ENCODE measurements at places on chromosomes 11 and 22. TPM values are rescaled to one million over a fixed set of nuclear protein-coding genes. Genes with fewer than 3 reads are reported as not detected.

- H3K36me3 ChIP-seq: no peaks in the 10 kb centered on the region
- H3K27ac ChIP-seq: no peak overlapping the region
- no peak overlapping the region for H3K4me3 ChIP-seq
- no peaks in the 10 kb centered on the region for H3K4me1 ChIP-seq
- DNase-seq: no peak
Measured at GRCh38 chr11:28529540-28530410, 421.6 kb downstream of the METTL15 start.

DNA sequence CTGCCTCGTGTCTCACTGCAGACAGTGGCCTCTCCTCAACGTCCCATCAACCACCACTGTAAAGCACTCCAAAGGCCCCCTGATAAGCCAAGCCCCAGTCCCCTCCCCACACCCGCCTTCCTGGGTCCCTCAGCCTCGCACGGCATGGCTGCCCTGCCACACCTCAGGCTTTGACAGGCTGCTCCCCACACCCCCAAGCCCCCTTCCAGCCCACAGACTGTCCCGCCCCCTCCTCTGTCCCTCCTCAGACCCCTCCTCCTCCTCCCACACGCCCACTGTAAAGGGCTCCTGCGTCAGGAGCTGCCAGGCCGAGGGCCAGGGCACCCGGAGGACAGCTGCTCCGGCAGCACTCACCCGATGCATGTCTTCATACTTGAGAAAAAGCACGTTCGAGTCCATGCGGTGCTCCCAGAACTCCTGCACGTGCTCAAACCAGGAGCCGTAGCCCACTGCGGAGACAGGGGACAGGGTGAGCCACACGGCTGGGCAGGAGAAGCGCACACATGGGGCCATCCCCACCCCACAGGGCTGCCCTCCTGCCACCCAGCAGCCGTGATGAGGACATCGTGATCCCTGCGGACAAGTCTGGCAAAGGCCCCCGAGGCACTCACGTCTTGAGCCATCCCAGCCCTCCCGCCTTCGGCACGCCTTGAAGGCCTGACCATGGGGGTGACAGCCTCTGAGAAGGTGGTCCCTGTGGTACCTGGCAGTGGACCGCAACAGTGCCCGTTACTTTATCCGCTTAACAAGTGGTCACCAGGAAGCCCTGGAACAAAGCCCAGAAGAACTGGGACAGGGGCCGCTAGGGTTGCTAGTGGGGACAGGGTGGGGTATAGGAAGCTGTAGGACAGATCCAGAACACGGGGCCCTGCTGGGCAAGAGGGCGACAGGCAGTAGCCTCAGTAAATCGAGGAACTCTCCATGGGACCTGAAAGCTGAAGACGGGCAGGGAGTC is 21.5 kb upstream of the EFCAB6 start:
- H3K4me1 ChIP-seq: no peaks in the 10 kb centered on the region

- H3K27ac ChIP-seq: peak overlapping the region; percentile 88
- no peaks in the 10 kb centered on the region for H3K36me3 ChIP-seq
- no peak overlapping the region for H3K4me3 ChIP-seq
- peaks cover 35% of the 10 kb centered on the region for H3K4me1 ChIP-seq
- no peak for DNase-seq
Measured at GRCh38 chr22:42938976-42939375, 76.0 kb downstream of the PACSIN2 start.

- H3K4me3 ChIP-seq: no peak overlapping the region
- H3K27me3 ChIP-seq: no peaks in the 10 kb centered on the region
- DNase-seq: no peak
- no peaks in the 10 kb centered on the region for H3K4me1 ChIP-seq
- H3K27ac ChIP-seq: no peak overlapping the region
Measured at GRCh38 chr22:31139066-31139465, 1.2 kb downstream of the PLA2G3 start.

DNA sequence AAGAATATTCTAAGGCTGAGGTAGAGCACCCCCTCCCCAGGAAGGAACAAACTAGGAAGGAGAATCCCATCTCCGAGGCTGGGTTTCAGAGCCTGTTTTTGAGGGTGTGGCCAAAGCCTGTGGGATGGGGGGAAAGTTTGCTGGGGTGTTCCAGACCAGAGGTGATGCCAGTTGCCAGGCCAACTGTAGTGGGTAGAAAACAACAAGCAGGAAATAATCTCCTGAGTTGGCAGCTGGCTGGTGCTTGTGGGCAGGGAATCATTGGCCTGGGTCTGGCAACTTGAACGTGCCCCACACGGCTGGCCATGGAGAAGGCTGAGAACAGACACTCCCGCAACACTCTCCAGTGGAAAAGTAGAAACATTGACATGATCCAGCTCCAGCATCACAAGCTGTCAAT is 385.6 kb downstream of the ETS1 start:
- no peak overlapping the region for H3K4me3 ChIP-seq
- H3K4me1 ChIP-seq: no peaks in the 10 kb centered on the region
- DNase-seq: no peak
- no peak overlapping the region for H3K27ac ChIP-seq
- no peaks in the 10 kb centered on the region for H3K27me3 ChIP-seq

- no peak overlapping the region for H3K27ac ChIP-seq
- H3K4me1 ChIP-seq: no peaks in the 10 kb centered on the region
- no peaks in the 10 kb centered on the region for H3K36me3 ChIP-seq
- DNase-seq: no peak
- H3K27me3 ChIP-seq: no peaks in the 10 kb centered on the region
Measured at GRCh38 chr11:34870548-34871196, 45.5 kb downstream of the APIP start.

SAC3D1 gene
- 26.7 TPM for total RNA-seq

- H3K4me1 ChIP-seq: peaks cover 5% of the 10 kb centered on the region
- peak overlapping the region; percentile 80 for H3K4me3 ChIP-seq
- peak overlapping the region; percentile 91 for H3K27ac ChIP-seq
- no peaks in the 10 kb centered on the region for H3K36me3 ChIP-seq
Measured at GRCh38 chr11:73143126-73143838, 1.2 kb upstream of the FCHSD2 start.

DNA sequence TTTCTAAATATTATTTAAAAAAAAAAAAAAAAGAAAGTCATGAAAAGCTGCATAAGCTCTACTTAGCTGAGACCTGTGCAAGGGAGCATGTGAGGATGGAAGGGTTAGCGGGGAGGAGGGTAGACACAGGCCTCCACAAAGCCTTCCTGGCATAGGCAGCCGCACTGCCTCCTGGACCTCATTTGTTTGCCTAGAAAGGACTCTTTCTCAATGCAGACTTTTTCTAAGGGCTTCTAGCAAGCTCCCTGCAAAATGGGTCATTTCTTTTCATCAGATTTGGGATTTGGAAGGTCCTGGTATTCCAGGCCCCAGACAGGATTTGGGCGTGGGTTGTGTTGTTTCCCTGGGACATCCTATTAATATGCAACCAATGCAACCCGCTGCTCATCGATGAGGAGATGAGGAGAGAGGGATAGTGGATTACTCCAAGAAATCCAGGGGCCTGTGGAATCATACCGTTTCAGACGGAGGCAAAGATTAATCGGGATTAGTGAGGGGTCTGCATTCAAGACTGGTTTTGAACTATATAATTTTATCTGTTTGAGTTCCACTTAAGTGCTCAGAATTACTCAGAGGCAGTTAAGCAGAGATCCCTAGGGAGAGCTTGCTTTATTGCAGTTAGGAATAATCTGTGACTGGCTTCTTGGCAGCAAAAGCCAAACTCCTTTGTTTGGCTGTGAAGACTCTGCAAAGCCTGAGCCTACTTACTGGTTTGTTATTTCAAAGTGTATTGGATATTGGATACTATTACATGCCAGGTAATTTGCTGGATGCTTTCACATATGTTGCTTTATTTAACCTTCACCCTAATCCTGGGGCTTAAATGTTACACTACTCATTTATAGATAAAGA is 106.9 kb upstream of the NAV2 start:
- H3K27me3 ChIP-seq: no peaks in the 10 kb centered on the region
- no peak overlapping the region for H3K27ac ChIP-seq
- no peaks in the 10 kb centered on the region for H3K36me3 ChIP-seq
- DNase-seq: no peak
- H3K4me3 ChIP-seq: no peak overlapping the region

HBD gene
- not detected for total RNA-seq

GRCh38 chr11:6319001-6319703 is 1.1 kb downstream of the CAVIN3 start:
- no peaks in the 10 kb centered on the region for H3K27me3 ChIP-seq
- DNase-seq: no peak
- H3K27ac ChIP-seq: peak overlapping the region; percentile 97
- no peaks in the 10 kb centered on the region for H3K4me1 ChIP-seq

GRCh38 chr11:23112987-23113886 is 253.0 kb upstream of the CCDC179 start:
- peak; percentile 87 for DNase-seq
- H3K4me1 ChIP-seq: no peaks in the 10 kb centered on the region
- no peaks in the 10 kb centered on the region for H3K27me3 ChIP-seq

RFPL2 gene
- total RNA-seq: not detected

CARD18 gene
- total RNA-seq: not detected

UBQLNL gene
- total RNA-seq: 0.22 TPM

DNA sequence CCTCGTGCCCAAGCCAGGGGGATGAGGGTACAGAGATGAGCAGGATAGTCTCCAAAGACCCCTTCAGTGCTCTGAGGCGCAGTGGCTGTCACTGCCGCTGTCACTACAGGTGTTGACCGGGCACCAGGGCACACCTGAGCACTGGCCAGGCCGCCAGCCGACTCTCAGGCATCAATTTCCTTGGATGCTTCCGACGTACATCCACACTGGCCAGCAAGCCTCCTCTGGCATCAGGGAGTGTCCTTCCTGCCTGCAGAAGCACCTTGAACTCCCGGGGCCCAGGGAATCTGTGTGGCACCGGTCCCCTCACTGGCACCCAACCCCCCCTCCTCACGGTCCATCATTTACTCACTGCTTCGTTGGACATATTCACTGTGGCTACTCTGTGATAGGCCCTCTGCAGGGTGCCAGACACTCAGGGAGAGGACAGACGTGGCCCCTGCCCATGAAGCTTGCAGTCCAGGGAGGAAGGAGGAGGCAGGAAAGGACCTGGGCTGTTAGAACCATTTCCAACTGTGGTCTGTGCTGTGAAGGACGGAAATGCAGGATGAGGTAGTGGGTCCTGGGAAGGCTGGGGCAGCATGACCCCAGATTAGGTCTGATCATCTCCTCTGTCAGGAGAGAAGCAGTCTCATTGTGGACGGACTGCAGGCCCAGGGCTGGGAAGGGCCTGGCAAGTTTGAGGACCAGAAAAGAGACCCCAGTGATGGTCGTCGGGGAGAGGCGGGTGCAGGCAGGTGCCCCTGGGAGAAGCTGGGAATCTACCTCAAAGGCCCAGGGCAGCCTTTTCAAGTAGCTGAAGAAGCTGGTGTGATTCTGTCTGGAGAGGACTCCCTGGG is 46.3 kb upstream of the ANO1 start:
- no peaks in the 10 kb centered on the region for H3K27me3 ChIP-seq
- H3K4me1 ChIP-seq: no peaks in the 10 kb centered on the region
- peak; percentile 15 for DNase-seq

DNA sequence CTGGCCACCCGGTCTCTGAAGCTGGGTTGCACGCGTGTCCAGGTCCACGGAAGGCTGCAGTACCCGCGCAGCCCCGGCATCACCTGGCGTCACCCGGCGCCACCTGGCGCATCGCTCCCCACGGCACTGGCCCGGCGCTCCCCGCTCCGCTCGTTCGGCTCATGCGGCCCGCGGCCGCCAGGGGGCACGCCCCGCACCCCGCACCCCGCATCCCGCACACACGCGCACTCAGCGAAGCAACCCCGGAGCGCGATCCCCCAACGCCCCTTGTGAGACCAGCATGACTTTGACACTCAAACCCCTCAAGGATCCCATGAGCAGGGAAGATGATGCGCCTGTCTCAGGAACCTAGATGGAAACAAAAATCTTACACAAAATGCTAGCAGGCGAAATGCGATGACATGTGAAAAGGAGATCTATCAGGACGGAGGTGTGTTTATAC is 11.9 kb downstream of the B3GNT6 start:
- no peaks in the 10 kb centered on the region for H3K27me3 ChIP-seq
- no peak overlapping the region for H3K27ac ChIP-seq
- no peak overlapping the region for H3K4me3 ChIP-seq
- H3K36me3 ChIP-seq: no peaks in the 10 kb centered on the region

NPTXR gene
- 2.0 TPM for total RNA-seq

- peaks cover 42% of the 10 kb centered on the region for H3K4me1 ChIP-seq
- DNase-seq: peak; percentile 80
- H3K4me3 ChIP-seq: peak overlapping the region; percentile 70
- H3K36me3 ChIP-seq: peaks cover 7% of the 10 kb centered on the region
- peak overlapping the region; percentile 98 for H3K27ac ChIP-seq
- H3K27me3 ChIP-seq: no peaks in the 10 kb centered on the region
Measured at GRCh38 chr11:820655-821511, 2.2 kb downstream of the PNPLA2 start.

PVALB gene
- not detected for total RNA-seq

- H3K36me3 ChIP-seq: no peaks in the 10 kb centered on the region
- H3K4me3 ChIP-seq: no peak overlapping the region
- no peaks in the 10 kb centered on the region for H3K27me3 ChIP-seq
- peak overlapping the region; percentile 79 for H3K27ac ChIP-seq
- H3K4me1 ChIP-seq: peaks cover 15% of the 10 kb centered on the region
Measured at GRCh38 chr11:12685229-12685628, 11.0 kb downstream of the TEAD1 start.

OR2D2 gene
- total RNA-seq: 0.40 TPM

- no peak overlapping the region for H3K27ac ChIP-seq
- no peak overlapping the region for H3K4me3 ChIP-seq
- peaks cover 4% of the 10 kb centered on the region for H3K4me1 ChIP-seq
- H3K36me3 ChIP-seq: no peaks in the 10 kb centered on the region
Measured at GRCh38 chr11:35106595-35106994, 32.4 kb upstream of the CD44 start.

- DNase-seq: no peak
- H3K36me3 ChIP-seq: no peaks in the 10 kb centered on the region
- no peaks in the 10 kb centered on the region for H3K27me3 ChIP-seq
- H3K4me1 ChIP-seq: peaks cover 8% of the 10 kb centered on the region
- H3K4me3 ChIP-seq: no peak overlapping the region
Measured at GRCh38 chr22:37533995-37534394, 14.8 kb upstream of the CARD10 start.

DNA sequence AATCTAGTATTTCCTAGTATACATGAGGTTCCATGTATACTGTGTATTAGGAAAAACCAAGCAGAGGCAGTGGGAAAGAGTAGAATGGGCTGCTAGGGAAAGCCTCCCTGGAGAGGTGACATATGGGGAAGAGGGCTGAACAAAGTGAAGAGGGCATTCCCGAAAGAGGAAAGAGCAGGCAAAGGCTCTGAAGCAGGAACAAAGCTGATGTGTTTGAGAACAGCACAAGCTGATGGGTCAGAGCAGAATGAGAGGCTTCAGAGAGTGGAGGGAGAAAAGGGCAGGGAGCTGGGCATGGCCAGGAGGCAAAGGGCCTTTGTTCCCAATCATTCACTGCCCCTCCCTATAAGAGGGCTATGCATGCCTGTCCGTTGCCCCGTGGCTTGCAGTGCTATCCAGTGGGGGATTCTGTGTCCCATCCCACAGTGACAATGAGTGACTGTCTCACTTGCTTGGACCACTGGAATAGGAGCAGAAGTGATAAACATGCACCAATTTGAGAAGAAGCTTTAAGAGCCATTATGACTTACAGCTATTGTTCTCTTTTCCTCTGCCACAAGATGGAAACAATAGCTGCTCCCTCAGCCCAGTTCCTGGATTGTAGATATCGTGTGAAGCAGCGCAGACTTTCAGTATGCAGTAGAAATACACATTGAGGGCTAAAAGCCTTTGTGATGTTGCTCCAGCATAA is 39.6 kb downstream of the GALNT18 start:
- no peak overlapping the region for H3K27ac ChIP-seq
- no peaks in the 10 kb centered on the region for H3K27me3 ChIP-seq
- no peaks in the 10 kb centered on the region for H3K36me3 ChIP-seq
- no peaks in the 10 kb centered on the region for H3K4me1 ChIP-seq
- no peak for DNase-seq
